Right cardiac atrium (tissue), 5 donors: ENCODE measurements at places on chromosomes 11 and 22. TPM values are rescaled to one million over a fixed set of nuclear protein-coding genes. Genes with fewer than 3 reads are reported as not detected.

The GNB1L gene
- 4.0 TPM for total RNA-seq

The MS4A14 gene
- 0.34 TPM for total RNA-seq

DNA sequence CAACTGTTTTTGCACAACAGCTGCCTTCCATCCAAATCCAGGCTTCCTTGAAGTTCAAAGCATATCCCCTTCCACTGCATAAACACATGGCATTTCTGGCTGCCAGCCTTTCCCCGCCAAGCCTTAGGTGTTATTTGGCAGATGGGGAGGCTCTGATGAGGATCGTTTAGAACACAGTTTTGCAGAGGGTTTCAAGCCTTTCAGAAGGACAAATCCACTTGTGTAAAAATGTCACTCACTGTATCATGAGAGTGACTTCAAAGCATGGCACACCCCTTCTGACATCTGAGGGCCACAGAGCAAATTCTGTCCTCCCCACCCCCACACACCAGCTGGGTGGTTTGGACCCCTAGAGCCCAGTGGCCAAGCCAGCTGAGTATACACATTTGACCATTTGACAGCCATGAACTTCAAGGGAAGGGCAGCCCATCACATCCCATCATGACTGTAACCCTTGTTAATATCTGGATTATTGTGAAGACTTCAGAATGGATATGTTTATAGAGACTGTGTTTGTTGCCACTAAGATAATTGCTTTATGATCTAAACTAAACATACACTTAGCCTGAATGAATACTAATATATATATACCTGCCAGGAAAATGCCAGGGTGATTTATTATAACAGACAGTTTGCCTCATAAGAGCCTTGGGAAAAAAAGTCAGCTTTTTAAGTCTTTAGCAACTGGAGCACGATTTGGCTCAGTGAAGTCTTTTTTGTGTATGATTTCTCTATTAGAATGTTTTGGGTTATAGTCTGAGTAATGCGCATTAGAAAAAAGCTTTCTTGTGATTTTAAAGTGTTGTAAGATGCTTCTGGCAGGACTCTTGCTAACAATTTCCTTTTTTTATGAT, 31.9 kb downstream of the FBLN1 start:
- no peak for DNase-seq

The SMIM35 gene
- not detected for total RNA-seq

GRCh38 chr22:34950489-34950888, 115.5 kb upstream of the ISX start:
- DNase-seq: no peak

DNA sequence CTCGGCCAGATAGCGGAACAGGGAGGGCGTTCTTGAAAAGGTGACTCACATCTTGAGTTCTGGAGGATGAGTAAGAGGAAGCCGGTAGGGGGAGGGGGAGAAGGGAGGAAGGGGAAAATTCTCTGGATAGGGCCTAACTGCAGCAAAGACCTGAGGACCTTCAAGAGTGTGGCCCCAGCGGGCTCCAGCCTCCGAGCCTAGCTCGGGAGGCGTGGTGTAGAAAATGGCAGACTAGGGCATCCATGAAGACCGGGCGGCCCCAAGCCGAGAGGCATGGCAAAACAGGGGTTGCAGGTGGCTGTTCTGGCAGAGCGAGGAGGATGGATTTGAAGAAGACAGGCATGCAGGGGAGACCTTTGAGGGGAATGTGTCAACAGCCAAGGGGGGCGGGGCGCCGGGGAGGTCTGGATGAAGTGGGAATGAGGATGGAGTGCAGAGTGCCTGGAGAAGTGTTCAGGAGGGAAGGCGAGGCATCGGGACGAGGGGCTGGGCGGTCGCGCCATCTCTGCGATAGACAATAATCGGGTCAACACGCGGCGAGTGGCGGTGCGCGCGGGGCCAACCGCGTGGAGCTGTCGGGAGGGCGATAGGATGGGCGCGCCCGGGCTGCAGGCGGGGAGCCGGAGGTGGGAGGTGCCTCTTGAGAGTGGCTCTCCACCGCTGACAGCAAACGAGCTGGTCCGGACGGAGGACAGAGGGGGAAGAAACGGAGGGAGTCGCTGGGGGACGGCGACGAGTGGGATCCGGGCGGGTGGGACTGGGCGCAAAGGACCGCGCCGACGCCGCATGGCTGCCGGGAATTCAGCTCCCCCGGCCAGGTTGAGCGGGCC, 40.0 kb upstream of the CREB3L1 start:
- DNase-seq: peak; percentile 77

The APOL4 gene
- total RNA-seq: 3.1 TPM

DNA sequence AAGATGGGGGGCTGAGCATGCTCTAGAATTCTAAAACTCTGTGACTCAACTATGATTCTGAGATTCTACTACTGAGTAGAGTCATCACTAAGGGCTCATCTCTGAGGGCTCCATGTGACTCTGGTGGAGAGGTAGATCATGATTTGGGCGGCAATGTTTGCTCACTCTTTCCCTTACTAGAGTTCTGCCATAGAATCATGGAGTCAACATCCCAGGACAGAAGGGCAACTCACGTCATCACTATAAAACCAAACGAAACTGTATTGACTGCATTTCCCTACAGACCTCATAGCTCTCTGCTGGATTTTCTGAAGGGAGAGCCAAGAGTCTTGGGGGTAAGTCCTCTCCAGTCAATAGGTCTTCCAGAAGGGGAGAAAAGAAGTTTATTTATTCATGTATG, at the start of gene MS4A14:
MS4A14 (plus strand) TSS at position 78 of the 400 bp plus-strand sequence; CDS start at position 198, 120 bp downstream.
- DNase-seq: no peak

The OOSP1 gene
- not detected for total RNA-seq

GRCh38 chr11:46555267-46556054, 38.4 kb downstream of the AMBRA1 start:
- no peak for DNase-seq

DNA sequence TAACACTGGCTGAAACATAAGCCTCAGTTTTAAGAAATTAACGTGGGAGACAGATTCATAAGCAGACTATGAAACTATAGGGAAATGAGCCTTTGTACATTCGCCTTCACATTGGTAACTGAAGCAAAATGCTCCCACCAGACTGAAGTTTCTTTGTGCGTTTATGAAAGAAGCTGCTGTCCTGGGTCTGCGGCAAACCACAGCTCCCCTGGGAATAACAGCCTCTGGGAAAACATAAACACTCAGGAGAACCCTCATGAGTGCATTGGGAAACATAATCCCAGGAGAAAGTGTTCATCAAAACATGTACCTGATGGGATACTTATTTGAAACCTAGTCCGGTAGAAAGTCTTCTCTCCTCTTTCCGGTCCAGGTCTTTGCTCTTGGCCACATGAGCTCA, 193.1 kb upstream of the LARGE1 start:
- DNase-seq: no peak

- DNase-seq: no peak
These were observed 24.0 kb downstream of the PAX6 start for GRCh38 chr11:31786996-31787685.

GRCh38 chr22:35977136-35977535, 51.5 kb downstream of the RBFOX2 start:
- DNase-seq: no peak

- no peak for DNase-seq
These were observed 47.5 kb upstream of the CDON start for GRCh38 chr11:126109941-126110731.

The SLC5A12 gene
- 5.4 TPM for total RNA-seq

DNA sequence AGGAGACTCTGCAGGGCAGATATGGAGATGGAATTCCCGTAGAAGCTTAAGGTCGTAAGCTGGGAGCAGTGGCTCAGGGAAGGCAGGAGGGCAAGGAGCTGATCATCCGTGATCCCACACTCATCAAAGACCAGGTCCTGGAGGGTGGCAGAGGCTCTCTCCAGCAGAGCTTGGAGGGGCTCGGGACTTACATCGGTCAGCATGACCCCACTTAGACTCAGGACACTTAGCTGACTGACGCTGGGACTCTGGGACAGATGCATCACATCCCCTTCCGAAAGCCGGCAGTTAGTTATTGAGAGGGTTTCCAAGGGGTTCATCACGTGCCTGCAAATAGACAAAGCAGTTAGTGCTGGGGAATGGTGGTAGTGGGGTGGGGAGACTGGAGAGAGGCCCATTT, 10.7 kb downstream of the PRAME start:
- DNase-seq: no peak

The POTEH gene
- total RNA-seq: not detected

GRCh38 chr22:43272301-43272700, 70.9 kb downstream of the SCUBE1 start:
- DNase-seq: no peak

The MS4A12 gene
- total RNA-seq: not detected

DNA sequence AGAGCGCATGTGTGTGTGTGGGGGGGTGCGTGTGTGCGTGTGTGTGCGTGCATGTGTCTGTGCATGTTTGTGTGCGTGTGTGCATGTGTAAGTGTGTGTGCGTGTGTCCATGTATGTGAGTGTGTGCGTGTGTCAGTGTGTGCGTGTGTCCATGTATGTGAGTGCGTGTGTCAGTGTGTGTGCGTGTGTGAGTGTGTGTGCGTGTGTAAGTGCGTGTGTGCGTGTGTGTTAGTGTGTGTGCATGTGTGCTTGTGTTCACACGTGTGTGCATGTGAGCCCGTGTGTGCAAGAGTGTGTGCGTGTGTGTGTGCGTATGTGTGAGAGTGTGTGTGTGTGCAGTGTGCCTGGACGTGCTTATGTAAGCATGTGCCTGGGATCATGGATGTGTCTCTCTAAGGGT, 14.7 kb upstream of the APOL6 start:
- no peak for DNase-seq

The OR51B4 gene
- total RNA-seq: not detected

The ARHGAP1 gene
- 105 TPM for total RNA-seq

- DNase-seq: no peak
These were observed 35.8 kb downstream of the NADSYN1 start for GRCh38 chr11:71488681-71489270.
